ENCODE measurements at places on chromosomes 13 and 19. TPM values are rescaled to one million over a fixed set of nuclear protein-coding genes. Genes with fewer than 3 reads are reported as not detected.

Gene POSTN
- total RNA-seq: 26.5 TPM

Gene SULT2B1
- total RNA-seq: 0.19 TPM

Gene GPR108
- 48.7 TPM for total RNA-seq

Gene DBP
- 2.9 TPM for total RNA-seq

Gene SUGP2
- 38.9 TPM for total RNA-seq

Gene PTGER1
- total RNA-seq: 0.15 TPM

Gene TMEM255B
- 64.3 TPM for total RNA-seq

Gene PINLYP
- total RNA-seq: 2.5 TPM

Gene PALM
- 52.8 TPM for total RNA-seq

Gene CD177
- 0.06 TPM for total RNA-seq

Gene VSTM2B
- not detected for total RNA-seq

Gene ZNF615
- total RNA-seq: 6.1 TPM

Gene MRPL54
- 71.4 TPM for total RNA-seq

Gene NDUFS7
- total RNA-seq: 159 TPM

Gene IRS2
- total RNA-seq: 2.3 TPM

Gene RAB20
- 5.8 TPM for total RNA-seq

Gene CCL25
- total RNA-seq: not detected

Gene ANKRD24
- total RNA-seq: 2.1 TPM

Gene SHISA2
- 15.5 TPM for total RNA-seq

Gene SYCN
- not detected for total RNA-seq

Gene SLC5A5
- total RNA-seq: not detected

Gene KLK10
- not detected for total RNA-seq

Gene PGLYRP1
- total RNA-seq: not detected

Gene DKKL1
- total RNA-seq: 0.19 TPM

Gene NXNL1
- not detected for total RNA-seq

All from glomerular endothelial cell (primary cell).